ENCODE measurements at places on chromosomes 3 and 15.

DNA sequence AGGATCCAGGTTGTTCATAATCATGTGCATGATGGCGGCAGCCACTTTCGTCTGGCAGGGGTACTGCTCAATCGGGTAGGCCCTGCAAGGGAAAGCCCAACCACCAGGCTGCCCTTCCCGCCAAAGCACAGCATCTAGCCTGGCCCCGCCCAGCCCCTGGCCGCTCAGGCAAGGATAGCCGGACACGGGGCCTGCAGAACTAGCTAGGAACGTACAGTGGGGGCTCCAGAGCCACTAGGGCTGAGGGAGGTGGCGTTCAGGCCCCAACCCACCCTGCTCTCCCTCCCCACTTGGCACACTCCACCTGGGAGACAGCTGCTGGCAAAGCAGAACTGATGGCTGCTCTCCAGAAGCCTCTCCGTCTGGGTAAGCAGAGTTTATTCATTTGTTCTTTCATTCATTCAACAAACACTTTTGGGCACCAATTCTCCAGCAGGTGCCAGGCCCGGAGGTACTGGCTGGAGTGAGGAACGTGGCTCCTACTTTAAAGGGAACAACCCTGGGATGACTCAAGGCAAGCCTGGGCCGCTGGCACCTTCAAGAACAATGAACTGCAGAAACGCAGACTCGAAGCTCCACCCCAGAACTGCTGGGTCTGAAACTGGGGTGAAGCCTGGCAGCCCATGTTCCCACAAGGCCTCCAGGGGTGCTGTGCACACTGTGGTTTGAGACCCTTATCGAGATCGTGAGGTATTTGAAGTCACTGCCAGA lies 7.8 kb downstream of the UROC1 start:
- DNase-seq, result no peak

- DNase-seq, result no peak
Measured at GRCh38 chr3:89682556-89682955, 575.1 kb downstream of the EPHA3 start.

GRCh38 chr3:150202711-150203110 lies 205.4 kb upstream of the TSC22D2 start:
- no peak for DNase-seq

DNA sequence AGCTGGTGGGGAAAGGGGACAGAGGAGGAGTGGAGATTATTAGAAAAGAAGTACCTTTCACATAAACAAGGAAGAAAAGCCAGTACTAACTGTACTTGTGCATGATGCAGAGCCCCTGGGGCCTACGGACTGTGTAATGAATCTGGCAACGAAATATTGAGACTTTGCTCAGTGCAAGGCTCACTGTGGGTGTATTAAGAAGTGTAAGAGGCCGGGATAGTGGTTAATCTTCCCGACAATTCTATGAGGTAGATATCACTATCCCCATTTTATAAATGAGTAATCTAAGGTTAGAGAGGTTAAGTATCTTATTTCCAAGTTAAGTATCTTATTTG lies 89.5 kb downstream of the WDR76 start:
- DNase-seq, result no peak

GRCh38 chr3:71168121-71168721 lies 415.3 kb downstream of the FOXP1 start:
- DNase-seq, result no peak

- no peak for DNase-seq
Measured at GRCh38 chr3:194984066-194984465, 286.9 kb downstream of the XXYLT1 start.

DNA sequence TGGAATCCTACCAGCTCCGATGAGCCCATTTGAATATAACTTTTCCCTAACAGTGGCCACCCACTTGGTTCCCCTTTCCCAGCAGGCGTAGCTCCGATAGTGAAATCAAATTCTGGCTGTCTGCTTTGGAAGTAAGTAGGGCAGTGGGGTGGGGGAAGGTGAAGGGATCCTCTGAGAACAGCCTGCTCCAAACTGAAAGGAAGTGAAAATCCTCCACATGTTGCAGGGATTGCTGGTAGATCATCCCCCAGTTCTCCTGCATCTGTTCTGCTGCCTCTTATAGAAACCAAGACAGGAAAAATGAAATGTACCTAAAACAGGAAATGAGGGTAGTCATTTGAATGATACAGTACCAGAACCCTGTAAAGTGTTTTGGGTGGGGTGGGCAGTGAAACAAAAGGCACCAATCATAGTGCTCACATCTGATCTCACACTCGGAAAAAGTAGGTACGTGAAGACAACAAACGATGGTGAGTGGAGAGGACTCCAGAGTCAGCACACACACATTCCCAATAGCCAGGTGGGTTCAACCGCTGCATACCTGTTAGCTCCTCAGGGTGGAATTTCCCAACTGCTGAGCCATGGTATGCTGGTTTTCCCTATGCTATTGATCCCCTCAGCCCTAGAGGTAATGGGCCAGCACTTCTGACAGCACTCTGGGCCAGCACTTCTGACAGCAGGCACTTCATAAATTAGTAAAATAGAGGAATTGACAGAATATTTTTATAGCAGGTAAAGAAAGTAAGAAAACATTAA lies 304.9 kb upstream of the ADAMTS9 start:
- DNase-seq, result no peak

GRCh38 chr15:57591822-57592367 lies at the start of gene MYZAP:
TSS of gene MYZAP (plus strand) at chr15:57591904. CDS start at chr15:57592035, 131 bp downstream.
- DNase-seq, result peak; percentile 53

GRCh38 chr3:155548195-155548594 lies 196.7 kb downstream of the PLCH1 start:
- DNase-seq, result no peak

DNA sequence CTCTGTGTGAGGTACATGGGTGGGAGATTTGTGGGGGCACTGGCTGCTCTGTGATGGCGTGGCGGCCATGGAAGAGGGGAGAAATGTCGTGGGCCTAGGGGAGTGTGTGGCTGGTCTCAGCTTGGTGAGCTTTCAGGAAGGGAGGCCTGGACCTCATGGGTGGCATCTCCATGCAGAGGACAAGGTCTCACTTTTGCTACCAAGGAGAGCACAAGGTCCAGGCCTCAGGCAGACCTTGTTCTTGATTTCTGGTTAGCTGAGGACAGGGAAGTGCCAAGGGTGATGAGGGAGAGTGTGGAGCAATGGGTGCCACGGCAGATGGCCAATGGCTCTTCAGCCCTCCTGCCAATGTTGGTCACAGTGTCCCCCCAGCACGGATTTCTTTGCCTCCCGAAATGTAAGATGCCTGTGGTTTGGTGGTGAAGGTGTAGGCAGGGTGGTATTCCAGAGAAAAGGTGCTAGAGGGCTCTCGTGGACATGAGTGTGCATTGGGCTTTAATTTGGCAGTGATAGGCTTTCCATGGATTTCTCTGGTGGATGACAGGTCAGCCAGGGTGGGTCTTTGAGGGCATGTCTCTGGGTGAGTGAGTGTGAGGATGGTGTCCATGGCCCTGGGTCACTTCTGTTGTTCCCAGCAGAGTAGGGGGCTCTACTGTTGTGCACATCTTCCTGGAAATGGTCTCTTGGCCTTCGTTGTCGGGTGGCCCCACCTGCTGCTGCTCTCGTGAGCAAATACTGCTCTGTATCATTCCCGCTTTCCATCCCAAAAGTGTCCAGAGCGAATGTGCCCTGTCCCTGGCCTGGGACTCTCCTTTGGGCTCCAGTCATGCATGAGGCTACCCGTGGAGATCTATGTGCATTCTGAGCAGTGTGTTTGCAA lies 108.0 kb downstream of the SNRPN start:
- no peak for DNase-seq

- no peak for DNase-seq
Measured at GRCh38 chr15:42045211-42045615, 24.4 kb upstream of the PLA2G4E start.

- no peak for DNase-seq
Measured at GRCh38 chr3:49173116-49173791, 1.9 kb downstream of the KLHDC8B start.

DNA sequence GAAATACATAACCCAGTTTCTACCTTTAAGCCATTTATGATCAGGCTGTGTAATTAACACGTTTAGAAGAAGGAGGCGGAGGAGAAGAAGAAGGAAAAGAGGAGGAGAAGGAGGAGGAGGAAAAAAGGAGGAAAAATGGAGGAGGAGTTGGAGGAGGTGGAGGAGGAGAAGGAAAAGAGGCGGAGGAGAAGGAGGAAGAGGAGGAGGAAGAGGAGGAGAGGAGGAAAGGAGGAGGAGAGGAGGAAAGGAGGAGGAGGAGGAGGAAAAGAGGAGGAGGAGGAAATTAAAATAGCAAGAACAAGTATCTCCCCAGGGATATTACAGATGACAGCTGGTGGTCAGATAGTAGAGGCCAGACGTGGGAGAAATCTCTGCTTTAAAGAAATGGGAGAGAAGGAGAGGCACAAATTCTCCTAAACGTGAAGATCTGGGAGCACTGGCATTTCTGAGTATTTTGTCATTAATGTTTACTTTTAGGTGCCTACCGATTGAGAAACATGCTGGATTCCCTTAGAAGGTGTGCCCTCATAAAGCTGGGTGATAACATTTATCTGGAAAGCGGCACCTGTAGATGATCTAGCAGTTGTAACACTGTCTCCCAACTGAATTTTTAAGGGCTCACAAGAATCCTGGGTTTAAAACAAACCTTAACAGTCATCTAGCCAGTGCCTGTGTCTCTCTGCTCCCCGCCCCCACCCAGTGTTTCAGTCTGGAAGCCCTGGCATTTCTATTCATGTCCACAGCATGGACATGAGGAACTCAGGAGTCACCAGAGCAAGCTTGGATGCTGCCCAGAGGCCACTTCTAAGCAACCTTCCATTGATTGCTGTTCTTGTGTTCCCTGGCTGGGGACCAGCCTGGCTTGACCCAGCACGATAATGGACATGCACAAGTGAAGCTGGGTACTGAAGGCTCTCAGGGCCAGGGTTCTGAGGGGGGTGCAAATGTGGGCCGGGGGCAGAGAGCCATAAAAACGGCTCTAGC lies 75.2 kb downstream of the CHRNA7 start:
- DNase-seq, result no peak

DNA sequence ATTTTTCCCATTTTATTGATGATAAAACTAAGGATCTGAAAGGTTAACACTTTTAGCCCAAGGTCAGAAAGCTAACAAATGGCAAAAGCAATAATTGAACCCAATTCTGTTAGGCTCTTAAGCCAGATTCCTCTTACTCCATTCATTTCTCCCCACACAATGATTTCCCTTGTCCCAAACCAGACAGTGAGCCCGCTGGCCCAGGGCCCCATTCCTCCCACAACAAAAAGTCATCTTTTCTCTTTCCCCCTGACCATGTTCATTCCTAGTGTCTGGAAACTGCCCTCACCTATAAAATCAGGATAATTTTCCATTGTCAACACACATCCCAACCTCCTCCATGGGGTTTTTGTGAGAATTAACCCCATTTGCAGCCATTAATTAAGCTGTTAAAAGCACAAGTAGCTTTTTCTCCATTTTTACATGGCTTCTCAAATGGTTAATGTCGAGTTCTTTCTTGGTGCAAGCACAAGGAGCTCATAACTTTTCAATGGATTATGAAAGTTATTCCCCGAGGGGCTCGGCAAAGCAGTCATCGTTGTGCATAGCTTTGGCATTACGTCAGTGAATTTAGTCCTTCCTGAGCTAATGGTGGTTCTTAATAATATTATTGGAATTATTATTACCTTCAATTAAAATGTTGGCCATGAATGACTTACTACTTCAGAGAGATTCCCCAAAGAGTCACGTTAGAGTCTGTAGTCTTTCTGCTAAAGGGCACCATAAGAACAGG lies 151.0 kb upstream of the WNT5A start:
- no peak for DNase-seq

- no peak for DNase-seq
Measured at GRCh38 chr3:11074451-11074850, 79.8 kb upstream of the HRH1 start.

- peak; percentile 75 for DNase-seq
Measured at GRCh38 chr15:101014921-101015841, 96.0 kb downstream of the LRRK1 start.

GRCh38 chr3:177193688-177194268 lies 3.5 kb downstream of the TBL1XR1 start:
- no peak for DNase-seq

GRCh38 chr3:186717039-186717457 lies at the start of gene KNG1:
TSS of gene KNG1 (plus strand) at chr3:186717359. CDS start at chr3:186717543, 184 bp downstream.
- no peak for DNase-seq

GRCh38 chr3:10669490-10670048 lies 146.5 kb upstream of the SLC6A11 start:
- DNase-seq, result no peak

DNA sequence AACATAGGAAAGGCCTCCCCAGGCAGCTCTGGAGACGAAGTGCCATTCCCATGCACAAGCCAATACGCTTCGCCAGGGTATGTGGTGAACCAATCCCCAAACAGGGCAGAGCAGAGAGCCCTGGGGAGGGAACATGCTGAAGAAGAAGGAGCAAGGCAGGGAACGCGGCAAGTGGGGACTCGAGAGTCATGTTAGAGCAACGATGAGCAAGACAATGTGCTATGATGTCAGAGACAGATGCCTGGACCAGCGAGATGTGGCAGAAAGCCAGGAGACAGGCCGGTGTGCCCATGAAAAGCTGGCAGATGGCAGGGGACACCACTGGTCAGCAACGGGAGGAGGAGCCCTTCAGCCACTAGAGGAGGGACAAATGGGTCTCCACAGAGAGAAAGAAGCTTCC lies 39.6 kb downstream of the NIPA2 start:
- no peak for DNase-seq

GRCh38 chr15:53746101-53746500 lies 13.4 kb downstream of the WDR72 start:
- no peak for DNase-seq

DNA sequence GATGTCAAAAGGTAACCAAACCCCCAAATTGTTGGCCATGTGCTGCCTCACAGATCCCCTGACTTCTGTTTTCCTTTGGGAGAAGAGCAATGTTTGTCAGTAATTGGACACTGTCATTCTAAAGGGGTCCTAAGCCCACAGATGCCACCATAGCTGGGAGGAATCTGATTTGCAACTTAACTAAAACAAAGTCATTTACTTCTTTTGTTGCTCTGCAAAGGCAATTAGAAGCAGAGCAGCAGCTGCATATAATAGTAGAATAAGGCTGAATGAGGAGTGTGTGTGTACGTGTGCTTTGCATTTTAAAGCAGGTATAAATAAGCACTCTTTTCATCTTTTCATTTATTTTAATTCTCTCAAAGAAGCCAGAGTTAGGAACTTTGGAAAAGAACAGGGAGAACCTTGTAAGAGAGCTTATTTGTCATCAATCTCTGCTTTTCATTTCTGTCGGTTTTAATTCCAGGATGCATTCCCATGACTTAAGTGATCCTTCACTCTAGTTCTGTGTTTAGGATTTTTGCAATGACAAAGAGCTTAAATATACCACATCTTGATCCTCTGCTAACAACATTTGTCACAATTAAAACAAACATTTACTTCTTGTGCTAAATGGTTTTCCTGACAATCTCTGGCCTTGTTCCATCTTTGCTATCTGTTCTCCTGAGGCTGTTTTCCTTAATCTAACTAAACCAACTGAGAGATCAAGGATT lies 530.2 kb upstream of the CBLB start:
- DNase-seq, result no peak

DNA sequence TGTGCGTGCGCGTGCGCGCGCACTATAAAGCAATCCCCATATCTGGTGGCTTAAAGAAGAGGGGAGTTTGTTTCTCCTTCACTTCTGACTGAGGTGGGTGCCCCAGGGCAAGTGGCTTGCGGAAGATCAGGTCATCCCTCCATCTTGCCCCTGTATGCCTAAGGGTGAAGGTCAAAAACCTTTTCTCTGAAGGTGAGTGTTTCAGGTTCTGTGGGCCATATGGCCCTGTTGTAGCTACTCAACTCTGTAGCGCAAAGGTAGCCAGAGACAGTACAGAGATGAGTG lies 5.5 kb downstream of the ABTB1 start:
- DNase-seq, result no peak

- no peak for DNase-seq
Measured at GRCh38 chr3:74603292-74603691, 11.2 kb downstream of the CNTN3 start.
